ENCODE measurements at places on chromosomes 7 and 10. TPM values are rescaled to one million over a fixed set of nuclear protein-coding genes. Genes with fewer than 3 reads are reported as not detected.

The PAPOLB gene
- total RNA-seq, result 0.16 TPM

The NEBL gene
- not detected for total RNA-seq

The ATP5MK gene
- total RNA-seq, result 154 TPM

The PIK3AP1 gene
- not detected for total RNA-seq

The CCDC126 gene
- total RNA-seq, result 12.3 TPM

Data from hair follicle dermal papilla cell (primary cell).